ENCODE measurements at places on chromosomes 6 and 20.

DNA sequence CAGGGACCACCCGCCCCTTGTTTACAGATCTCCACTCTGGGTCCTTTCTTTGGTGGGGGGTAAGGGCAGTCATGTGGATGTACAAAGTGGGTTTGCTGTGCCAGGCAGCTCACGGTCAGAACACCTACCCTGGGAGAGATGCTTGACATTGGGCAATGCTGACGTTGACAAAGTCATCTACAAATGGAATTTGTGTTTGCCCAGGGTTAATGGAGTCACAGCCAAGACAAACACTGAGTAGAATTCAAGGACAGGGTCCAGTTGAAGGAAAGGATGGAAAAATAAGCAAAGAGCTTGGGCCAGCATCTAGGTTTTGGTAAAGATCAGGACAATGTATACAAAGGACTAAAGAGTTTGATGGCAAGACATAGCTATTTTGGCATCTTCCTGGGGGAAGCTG, 54.7 kb downstream of the MOCS1 start:
- DNase-seq, result peak; percentile 70

- DNase-seq, result no peak
These were observed 30.4 kb downstream of the PTPRA start for GRCh38 chr20:2903686-2904085.

DNA sequence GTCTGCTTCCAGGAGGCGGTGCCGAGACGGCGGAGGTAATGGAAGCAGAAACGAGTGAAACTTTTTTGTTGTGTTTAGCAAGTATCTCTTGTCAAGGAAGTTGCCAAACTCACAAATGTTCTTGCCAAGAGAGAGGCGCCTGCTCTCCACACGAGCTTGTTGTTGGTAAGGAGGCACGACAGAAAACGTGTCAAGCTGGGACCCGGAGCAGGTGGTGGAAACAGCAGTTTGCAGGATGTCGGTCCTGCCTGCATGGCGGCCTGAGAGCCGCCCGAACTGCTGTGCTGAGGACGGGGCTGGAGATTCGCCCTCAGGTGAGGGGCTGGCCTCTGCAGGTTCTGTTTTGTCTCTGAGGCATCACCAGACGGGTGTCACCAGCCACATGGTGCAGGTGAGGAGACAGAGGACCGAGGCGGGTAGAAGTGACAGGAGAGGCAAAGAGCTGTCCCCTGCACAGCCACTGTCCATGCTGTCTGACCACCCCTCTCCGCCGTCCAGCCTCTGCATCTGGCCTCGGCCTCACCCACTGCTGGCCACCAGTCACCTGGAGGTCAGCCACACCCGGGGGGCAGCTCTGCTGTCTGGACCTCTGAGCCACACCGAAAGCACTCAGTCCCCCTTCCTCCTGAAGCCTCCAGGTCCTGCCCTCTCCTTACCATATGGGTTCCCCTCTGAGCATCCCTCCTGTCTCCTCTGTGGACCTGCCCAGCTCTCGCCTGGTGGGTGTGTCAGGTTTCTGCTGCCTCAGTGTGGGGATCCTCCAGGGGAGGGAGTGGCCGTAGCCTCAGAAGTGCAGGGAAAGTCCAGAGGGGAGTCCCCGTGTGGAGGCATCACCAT, 261.5 kb downstream of the TAF4 start:
- peak; percentile 4 for DNase-seq

- DNase-seq, result no peak
These were observed 55.3 kb upstream of the TINAG start for GRCh38 chr6:54252916-54253315.

- peak; percentile 15 for DNase-seq
These were observed 135.9 kb downstream of the AGPAT4 start for GRCh38 chr6:161137839-161138542.
